Right hindlimb (tissue), 1 donor: ENCODE measurements at places on chromosomes 12 and 14.

GRCh38 chr14:71418532-71419245 is 511.4 kb downstream of the PCNX1 start:
- DNase-seq: no peak

DNA sequence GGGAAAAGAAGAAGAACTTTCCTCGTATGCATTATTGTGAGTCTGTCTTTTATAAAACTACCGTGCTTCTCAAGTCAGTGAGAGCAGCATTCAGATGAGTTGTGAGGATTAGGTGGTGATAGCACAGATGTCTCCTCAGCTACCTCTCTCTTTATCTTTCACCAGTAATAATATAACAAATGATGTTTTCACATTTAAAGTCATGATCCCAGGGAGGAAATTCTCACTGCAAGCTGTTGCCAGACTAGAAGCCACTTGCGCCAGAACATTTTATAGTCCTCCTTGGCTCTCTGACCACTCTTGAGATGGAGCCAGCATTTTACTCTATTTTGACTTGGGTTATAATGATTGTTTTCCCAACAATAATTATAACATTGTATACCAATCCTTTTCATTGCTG is 443.1 kb downstream of the AEBP2 start:
- DNase-seq: no peak

DNA sequence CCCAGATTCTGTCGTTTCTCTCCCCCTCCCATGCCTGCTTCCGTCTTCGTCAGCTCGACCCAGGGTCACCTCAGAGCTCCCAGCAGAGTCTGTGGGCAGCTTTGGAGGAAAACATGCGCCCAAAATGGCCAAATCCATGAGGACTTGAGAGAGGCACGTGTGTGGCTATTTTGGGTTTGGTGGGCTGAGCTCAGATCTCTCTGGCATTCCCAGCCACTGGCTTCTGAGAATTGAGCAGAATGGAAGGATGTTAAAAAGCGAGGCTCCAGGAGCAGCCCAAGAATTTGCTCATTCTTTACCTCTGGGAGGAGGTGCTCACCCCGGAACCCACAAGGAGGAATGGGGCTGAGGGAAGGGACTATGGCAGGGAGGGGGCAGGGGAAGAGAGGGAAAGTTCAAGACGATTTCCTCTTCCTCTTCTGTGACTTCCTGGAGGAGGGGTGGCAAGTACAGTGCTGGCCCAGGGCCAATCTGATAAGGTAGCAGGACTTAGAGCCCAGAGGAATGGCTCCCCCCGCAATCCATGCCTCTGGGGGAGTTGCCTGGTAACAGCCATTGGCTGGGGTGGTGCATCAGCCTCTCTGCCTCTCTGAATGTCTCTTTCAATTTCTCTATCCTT is 20.1 kb downstream of the TSPAN9 start:
- no peak for DNase-seq

DNA sequence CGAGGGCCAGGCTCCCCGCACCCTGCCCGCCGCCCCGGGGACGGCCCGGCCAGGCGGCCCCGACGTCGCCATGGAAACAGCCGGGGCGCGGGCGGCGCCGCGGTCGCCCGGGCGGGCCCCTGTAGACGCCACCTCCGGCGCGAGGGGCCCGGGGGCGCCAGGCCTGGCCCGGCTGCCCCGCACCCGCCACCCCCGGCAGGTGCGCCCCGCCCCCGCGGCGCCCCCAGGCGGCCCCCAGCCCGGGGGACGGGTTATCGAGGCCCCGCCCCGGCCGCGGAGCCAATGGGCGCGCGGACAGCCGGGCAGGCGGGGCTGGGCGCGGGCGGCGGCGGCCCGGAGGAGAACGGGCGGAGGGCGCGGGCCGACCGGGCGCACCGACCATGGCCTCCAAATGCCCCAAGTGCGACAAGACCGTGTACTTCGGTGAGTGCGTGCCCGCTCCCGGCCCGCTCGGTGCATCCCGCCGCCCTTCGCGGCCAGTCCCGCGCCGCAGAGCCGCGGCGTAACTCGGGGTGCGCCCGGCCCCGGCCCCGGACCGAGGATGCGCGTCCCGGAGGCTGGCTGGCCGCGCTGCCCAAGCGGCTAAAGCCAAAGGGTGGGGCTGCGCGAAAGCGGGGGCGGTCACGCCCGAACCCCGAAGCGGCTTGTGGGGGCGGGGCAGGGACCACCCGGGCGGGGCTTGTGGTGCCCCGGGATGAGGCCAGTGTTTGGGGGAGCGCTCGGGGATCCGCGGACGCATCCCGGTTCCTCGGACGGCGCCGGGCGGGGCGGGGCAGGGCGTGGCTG is at the start of gene CRIP2:
Gene CRIP2, plus strand, starts transcription at position 339 of the 786 bp plus-strand sequence. Its CDS starts 42 bp downstream, at position 381.
- DNase-seq: peak; percentile 70

DNA sequence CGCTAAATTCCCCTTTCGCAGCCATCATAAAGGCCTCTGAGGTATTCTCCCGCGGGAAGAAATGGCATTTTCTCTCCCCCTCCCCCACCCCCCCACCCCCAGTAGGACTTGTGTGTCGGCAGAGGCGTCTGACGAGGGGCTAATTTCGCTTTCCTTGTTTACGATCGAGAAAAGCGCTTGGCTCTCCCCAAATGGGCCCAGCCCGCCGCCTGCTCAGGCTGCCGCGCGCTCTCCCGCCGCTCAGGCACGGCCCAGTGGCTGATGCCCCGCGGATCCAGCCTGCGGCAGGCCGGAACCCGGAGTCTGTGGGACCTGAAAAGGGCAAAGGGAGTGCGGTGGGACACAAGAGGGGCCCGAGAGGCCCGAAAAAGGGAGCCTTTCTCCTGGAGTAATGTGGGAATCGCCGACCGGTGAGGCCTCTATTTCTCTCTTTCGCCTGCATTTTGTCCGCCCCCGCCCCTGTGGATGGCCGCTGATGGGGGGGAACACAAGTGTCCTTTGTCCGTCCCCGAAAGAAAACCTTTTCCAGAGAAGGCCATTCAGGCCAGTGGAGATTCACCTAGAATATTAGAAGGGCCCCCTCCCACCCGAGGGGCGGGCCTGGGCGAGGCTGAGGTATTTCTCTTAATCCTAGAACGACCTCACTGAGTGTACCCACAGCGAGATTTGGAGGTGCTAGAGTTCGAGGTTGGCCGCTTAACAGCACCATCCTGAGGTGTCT is 9.0 kb upstream of the HOXC6 start:
- peak; percentile 57 for DNase-seq

- DNase-seq: peak; percentile 28
Observed at GRCh38 chr12:30909349-30910037, 17.1 kb upstream of the TSPAN11 start.

DNA sequence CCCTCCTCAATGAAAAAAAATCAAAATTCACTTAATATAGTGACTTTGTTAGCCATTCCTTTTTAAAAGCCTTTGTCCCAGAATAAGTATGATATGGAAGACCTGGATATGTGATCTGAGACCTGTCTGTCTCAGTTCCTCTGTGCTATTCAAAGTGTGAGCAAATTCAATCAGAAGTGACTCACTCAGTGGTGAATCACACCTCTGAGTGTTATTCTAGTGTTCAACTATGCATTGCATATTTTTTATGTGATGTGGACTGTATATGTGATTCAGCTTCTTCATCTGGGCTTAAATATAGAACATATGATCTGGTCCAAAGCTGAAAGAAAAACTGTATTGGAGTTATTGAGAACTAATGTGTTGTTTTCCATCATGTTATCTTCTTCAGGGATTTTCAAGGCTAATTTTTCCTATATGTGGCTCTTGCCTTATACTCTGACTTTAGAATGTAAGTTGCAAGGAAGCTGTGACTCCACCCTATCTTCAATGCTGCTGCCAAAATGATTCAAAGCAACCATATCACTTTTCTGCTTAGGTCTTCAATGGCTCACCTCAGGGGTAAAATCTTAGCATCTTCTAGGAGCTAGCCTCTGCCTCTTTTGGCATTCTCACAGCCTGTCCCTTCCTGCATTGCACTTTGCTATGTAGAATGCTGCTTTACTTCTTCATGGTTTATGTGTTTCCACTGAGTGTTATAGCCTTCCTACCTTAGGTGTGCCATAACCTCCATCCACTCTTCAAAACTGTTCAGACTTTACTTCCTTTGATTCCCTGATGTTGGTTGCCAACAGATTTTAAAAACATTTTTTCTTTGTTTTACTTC is 169.8 kb downstream of the OTOGL start:
- no peak for DNase-seq

DNA sequence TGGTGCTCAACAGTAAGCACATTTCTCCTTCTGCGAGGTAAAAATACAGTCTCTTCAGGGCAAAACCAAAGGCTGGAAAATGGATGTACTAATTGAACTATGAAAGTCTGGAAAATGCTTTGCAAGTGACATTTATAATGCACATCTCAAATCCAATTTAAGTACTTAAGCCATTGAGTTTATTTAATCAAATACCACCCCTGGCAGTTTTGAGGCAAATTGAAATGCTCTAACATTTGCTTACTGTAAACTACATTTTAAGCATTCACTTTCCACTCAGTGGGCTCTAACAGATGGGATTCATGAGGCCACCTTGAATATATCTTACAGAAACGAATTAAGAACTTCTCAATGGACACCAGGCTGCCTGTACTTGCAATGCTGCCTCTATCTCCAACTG is 69.7 kb downstream of the HELB start:
- DNase-seq: no peak

DNA sequence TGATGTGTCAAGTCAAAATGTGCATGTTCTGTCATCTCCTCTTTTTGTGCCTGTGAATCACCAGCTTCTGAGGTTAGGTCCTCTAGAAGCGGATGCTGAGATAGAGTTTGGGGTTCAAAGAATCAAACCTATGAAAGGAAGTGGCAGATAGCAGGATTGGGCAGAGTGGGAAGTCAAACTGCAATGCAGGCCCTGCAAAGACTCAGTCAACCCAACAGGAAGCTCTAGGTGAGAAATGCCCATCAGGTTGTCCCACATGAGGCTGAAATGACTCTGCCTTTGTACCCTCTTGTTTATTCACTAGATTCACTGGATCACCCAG is 4.5 kb upstream of the MIA2 start:
- DNase-seq: no peak

DNA sequence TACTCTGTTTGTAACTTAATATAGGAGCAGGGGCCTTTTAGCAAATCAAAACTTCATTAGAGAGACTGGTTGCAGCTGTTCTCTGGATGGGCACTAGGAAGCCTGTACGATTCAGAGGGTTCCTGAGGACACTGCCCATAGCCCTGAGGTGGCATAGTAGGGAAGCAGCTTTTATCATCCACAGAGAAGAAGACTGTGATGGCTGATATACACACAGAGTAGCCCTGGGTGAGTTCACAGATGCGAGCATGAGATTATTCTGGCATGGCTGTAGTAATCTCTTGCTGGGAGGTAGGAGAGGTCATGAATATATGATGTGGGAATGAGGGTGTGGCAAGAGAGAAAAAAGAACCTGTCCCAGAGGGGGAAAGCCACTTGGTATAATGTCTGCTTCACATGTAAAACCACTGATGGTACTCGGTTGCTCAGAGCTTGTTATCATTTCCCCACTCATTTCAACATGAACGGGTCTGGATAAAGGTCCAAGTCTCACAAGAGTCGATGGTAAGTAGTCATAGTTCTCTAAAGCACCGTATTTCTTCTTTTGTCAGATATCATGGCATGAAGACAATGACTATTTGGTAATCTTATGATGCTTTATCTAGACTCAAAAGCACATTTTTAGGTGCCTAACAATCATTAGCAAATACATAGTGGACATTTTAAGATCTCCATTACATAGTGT is 52.0 kb downstream of the PEBP1 start:
- no peak for DNase-seq

DNA sequence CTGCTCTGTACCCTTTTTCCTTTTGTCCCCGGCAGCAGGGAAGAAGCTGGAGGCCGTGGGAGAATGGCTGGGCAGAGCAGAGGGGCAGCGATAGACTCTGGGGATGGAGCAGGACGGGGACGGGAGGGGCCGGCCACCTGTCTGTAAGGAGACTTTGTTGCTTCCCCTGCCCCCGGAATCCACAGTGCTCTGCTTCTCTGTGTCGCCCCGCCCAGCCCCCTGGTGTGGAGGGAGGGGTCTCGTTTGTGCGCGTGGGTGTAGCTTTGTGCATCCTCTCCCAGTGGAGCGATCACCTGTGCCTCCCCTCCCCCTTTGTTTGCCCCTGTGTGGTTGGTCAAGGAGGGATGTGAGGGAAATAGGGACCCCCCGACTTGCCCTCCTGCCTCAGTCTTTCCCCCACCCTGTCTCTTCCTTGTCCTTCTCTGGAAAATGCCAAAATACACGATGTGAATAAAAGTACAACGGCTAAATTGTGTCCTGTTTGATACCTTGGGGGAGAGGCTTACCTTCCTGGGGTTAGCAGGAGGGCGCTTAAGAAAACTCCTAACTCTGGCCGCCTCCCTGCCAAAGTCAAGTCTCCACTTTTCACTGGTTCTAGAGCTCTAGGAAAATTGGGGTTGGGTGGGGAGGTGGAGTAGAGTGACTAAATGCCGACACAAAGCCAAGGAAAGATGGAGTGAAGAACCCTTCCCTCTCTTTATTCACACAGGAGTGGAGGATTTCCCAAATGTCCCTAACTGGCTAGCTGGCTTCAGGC is 990 bp upstream of the TPI1 start:
- no peak for DNase-seq

DNA sequence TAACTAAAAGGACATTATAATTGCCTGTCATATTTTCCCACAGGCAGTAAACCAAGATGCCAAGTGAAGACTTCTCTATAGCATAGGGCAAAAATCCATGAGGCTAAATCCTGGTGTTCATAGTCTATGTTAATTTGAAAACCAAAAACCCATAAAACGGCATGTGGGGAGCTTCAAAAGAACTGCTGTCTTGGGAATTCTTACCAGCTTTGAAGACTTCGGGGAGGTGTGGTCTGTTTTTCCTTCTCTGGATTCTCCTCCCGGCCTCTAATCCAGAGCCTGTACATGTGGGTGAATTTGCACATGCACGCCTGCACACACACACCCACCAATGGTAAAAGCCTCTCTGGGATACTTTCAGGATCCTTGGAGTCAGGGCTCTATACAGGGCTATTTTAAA is 61.9 kb upstream of the IFNG-AS1 start:
- no peak for DNase-seq

DNA sequence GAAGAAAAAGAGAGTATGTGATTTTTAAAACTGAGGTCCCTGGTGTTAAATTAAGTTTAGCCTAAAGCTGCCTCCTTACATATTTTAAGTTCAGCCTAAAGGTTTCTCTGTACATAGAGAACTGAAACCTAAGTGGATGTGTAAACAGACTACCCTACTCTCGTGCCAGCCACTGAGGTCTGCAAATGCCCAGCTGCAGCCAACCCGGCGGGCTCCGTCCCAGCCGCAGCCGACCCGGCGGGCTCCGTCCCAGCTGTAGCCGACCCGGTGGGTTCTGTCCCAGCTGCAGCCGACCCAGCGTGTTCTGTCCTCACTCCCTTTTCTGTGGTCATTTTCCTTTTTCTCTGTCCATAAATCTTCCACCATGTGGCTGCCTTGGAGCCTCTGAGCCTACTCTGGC is 97.2 kb upstream of the SFSWAP start:
- DNase-seq: no peak

- no peak for DNase-seq
Observed at GRCh38 chr14:55581342-55581771, 1.4 kb downstream of the KTN1 start.
